Lower lobe of right lung (tissue), 2 donors: ENCODE measurements at places on chromosomes 5 and 9.

DNA sequence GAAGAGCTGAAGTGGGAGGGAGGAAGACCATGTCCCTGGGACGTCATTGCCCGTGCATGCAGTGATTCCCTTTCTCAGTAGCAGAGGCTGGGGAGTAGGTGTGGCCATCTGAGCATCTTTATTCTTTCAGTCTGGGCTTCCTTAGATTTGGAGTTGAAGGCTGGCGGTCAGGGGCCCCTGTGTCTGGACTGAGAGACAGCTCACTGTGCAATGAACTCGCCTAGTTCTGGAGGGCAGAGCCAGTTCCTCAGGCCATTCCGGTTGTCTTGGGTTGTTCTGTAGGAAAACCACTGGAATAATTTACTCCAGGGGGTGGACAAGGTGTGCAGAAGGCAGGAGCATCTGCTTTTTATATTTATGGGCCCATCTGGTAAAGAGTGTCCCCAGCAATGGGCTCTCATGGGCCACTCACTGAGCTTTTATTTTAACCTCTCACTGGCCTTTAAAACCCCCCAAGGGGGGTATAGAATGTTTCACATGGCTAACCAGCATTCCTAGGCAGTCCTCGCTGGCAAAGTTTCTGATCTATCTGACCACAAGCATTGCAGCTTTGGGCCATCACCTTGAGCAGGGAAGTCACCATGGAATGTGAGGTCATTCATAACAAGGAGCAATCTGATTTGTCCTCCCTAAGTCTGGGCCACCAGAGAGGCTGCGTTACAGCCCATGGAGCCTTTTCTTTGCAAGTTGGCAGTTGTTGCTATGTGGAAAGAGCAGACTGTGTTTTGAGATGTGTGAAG is 9.2 kb downstream of the STC2 start:
- no peak for DNase-seq

DNA sequence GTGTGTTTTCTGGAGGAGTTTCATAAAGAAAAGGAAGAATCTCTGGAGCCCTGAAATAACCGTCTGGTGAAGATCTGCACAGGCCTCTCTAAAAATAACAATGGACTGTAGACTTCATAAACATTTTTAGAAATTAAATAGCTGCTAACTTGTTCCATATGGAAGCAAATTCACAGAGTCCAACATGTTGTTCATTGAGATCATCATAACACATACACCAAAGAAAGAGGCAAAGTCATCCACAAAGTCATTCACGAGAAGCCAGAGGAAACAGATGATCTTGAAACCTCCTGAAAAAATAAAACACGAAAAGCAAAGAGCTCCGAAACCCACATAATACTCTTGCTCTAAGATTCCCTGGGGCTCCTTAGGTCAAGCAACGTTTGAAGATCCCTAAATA is 347.8 kb downstream of the EFNA5 start:
- no peak for DNase-seq

- DNase-seq, result no peak
Measured at GRCh38 chr5:132221781-132222648, 5.6 kb downstream of the P4HA2 start.

DNA sequence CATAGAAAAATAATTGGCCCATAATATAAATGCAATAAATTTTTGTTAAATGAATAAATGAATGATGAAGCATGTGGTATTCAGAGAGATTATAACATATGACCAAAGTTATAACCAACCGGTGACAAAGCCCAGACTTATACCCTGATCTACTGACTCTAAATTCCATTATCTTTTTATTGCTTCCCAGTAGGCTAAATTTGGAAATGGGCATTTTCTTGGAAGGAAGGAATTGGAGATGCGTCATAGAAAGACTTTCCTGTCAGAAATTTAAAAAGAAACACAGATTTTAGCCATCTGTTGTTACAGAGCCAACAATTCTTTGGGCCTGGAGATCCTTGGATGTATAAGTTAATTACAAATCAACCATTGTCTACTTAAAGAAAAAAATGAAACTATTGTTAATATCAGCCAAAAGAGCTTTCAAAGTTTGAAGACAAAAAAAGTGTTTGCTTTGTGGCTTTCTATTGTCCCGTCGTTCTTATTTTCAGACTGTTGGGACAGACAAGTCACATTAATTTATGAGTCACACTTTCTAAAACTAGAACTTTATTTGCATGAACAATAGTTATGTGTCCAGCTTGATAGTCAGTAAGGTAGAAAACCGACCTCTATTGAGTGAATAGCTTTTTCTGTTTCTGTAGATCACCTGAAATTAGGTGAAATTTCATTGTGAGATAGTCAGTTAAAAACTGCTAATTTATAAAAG is 428.7 kb downstream of the GABRG2 start:
- no peak for DNase-seq
